ENCODE measurements at places on chromosomes 5 and 9.

- no peak for DNase-seq
Observed at GRCh38 chr5:60323596-60323995, 376.4 kb downstream of the DEPDC1B start.

DNA sequence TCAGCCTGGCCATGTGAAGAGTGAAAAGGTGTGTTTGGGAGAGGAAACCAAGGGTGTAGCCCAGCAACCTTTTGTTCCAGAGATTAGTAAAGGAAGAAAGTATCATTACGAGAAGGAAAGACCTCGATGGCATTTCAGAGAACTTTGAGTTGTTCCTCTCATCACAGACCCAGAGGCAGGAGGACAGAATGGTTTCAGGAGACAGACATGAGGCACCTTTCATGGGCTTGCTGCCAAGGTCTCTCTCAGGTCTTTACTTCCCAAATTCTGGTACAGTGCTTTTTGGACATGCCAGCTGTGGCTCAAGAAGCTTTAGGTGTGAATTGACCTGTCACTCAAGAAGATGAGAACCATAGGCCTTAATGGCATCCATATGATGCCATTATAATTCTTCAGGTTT lies 2.8 kb upstream of the MCC start:
- DNase-seq = no peak

- no peak for DNase-seq
Observed at GRCh38 chr9:109320331-109320741, 523 bp downstream of the EPB41L4B start.

- no peak for DNase-seq
Observed at GRCh38 chr5:174221436-174221835, 175.9 kb downstream of the NSG2 start.

DNA sequence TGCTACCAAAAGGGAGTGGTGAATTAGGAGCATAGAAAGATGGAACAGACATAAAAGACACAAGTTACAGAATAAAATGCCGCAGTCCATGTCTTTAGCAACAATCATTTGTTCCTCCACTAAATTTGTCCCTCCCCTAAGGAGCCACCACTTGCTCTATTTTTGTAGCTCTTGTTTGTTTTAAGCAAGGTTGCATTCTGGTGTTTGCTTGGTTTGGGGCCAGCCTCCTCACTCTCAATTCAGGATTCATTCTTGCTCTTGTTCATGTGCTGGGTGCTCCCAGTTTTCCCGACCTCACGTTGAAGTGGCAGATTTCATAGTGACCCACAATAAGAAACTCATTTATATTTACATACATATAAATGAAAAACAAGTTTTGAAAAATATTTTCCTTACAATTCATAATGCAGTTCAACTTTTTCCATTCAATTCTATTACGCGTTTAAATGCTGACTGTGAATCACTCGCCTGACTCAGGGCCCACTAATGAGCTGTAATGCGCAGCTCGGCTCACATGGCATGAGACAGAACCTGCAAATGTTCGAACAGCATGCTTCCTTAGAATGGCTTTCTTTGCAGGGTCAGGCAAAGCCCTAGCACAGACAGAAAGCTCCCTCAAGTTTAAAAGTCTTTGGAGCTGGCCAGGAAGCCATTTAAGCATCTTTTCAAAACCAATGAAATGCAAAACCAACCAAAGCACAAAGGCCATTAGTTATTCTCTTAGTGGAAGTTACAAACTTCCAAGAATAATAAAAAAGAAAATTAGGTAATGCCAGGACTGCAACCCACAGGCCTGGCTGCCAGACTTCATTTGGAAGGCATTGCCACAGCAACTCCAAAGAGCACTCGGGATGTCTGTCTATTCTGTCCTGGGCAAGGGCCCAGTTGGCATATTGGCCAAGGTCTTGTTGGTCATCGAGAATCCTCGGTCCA lies 41.7 kb downstream of the RETREG1 start:
- peak; percentile 89 for DNase-seq

- DNase-seq = no peak
Observed at GRCh38 chr5:36172599-36172998, 20.7 kb downstream of the SKP2 start.

DNA sequence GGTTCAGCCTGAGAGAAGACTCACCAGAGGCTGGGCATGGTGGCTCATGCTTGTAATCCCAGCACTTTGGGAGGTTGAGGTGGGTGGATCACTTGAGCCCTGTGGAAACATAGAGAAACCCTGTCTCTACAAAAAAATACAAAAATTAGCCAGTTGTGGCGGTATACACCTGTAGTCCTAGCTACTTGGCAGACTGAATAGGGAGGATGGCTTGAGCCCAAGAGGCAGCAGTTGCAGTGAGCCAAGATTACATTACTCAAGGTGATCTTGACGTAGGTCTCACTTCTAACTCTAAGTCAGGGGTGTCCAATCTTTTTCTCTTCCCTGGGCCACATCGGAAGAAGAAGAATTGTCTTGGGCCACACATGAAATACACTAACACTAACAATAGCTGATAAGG lies 16.2 kb upstream of the ATP6V1G1 start:
- DNase-seq = no peak

GRCh38 chr9:88342246-88342645 lies 46.0 kb upstream of the SPIN1 start:
- peak; percentile 13 for DNase-seq

GRCh38 chr9:132582276-132582785 lies at the start of gene BARHL1:
Gene BARHL1 (plus strand): TSS chr9:132582606. CDS start chr9:132582798, 192 bp downstream.
- no peak for DNase-seq

DNA sequence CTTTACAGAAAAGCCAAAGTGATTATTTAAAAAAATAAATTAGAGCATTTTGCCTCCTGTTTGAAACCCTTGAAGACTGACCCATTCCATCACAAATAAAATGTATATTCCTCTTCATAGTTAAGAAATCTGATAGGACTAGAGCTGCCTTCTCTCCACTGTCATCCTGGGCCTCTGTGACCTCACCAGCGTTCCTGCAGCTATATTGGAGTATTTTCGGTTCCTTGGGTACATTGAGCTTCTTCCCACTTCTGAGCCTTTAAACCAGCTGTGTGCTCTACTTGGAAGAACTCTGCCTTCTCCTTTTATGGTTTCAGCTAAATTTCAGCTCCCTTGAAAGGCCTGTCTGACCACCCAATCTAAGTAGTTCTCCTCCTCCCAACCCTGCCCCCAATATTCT lies 99.1 kb upstream of the ABCA1 start:
- no peak for DNase-seq

GRCh38 chr5:176362233-176362490 lies 598 bp upstream of the KIAA1191 start:
- DNase-seq = no peak

- peak; percentile 66 for DNase-seq
Observed at GRCh38 chr9:129258124-129258822, 80.2 kb upstream of the IER5L start.

- peak; percentile 37 for DNase-seq
Observed at GRCh38 chr5:135398160-135398854, 724 bp downstream of the MACROH2A1 start.

GRCh38 chr9:127875306-127875966 lies 2.0 kb downstream of the AK1 start:
- DNase-seq = no peak

GRCh38 chr9:109035684-109036423 lies 22.6 kb upstream of the CTNNAL1 start:
- peak; percentile 85 for DNase-seq

GRCh38 chr5:23864786-23865185 lies 357.4 kb downstream of the PRDM9 start:
- DNase-seq = no peak

- DNase-seq = no peak
Observed at GRCh38 chr5:171897231-171897630, 109.2 kb downstream of the FBXW11 start.

- peak; percentile 54 for DNase-seq
Observed at GRCh38 chr5:149636861-149637246, 55.6 kb downstream of the ARHGEF37 start.

GRCh38 chr5:168645195-168645594 lies 66.0 kb upstream of the PANK3 start:
- DNase-seq = no peak

- DNase-seq = no peak
Observed at GRCh38 chr9:135034106-135034505, 53.4 kb upstream of the OLFM1 start.

- peak; percentile 84 for DNase-seq
Observed at GRCh38 chr5:72210888-72211678, 103.8 kb downstream of the MAP1B start.

DNA sequence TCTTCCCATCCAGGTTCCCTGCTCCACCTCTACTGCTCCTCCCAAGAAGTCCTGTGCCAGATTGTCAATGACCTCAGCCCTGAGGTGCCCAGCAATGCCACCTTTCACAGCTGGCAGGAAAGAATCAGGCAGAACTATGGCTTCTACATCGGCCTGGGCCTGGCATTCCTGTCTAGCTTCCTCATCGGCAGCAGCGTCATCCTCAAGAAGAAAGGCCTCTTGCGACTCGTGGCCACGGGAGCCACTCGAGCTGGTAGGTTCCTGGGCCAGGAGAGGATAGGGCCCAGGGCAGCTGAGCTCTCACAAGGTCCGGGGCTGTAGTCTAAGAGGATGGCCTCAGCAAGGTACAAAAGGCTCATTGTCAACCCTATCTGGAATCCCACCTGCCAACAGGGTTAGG lies 3.1 kb downstream of the NIPAL4 start:
- DNase-seq = peak; percentile 43

GRCh38 chr5:126454535-126454934 lies 31.3 kb downstream of the GRAMD2B start:
- DNase-seq = no peak

- DNase-seq = peak; percentile 84
Observed at GRCh38 chr5:132378580-132378979, 9.1 kb downstream of the SLC22A5 start.

GRCh38 chr9:77896269-77896937 lies 135.2 kb downstream of the GNAQ start:
- DNase-seq = no peak

GRCh38 chr5:170917113-170917512 lies 55.3 kb downstream of the RANBP17 start:
- DNase-seq = no peak

DNA sequence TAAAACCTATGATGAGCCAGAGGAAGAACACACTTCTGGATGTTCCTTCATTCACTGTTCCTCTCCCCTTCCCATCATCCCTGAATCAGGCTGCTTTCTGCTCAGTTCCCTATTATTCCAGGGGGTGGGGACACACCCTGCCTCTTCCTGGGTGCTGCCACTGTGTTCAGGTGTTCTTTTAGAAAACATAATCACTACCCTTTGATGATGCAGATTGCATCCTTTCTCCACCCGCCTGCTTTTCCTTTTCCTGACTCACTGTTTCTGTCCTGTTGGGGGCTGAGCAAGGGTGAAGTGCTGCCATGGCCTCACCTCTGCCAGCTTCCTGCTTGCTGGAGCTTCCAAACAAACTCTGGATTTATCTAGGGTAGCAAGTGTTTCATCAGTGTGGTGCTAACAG lies 331.9 kb upstream of the GRIA1 start:
- DNase-seq = peak; percentile 41

DNA sequence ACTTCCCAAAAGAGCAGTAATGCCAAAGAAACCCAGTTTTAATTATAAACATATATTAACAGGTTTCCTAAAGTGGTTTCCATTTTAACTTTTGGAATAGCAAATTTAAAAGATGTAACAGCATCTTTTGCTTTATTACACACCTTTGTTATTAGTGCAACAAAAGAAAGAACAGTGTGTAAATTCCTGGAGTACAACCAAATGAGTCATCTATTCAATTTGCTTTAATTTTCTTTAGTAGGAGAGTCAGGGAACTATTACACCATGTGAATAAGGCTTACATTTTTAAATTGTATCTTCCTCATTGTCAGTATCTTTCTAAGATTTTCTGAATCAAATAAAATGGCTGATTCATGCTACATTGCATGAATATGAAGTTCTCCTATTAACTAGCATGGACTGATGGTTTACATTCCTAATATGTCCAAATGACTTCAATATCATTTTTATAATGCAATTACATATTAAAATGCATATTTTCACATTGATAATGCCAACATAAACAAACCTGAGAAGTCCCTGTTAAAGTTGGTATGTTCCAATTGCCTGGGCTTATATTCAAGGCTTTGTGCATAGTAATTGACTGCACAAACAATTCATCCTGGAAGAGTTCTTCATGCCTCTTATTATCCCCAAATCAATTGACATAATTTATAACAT lies 22.5 kb downstream of the EDIL3 start:
- DNase-seq = peak; percentile 42

GRCh38 chr5:59054963-59055528 lies 472.2 kb downstream of the RAB3C start:
- no peak for DNase-seq

DNA sequence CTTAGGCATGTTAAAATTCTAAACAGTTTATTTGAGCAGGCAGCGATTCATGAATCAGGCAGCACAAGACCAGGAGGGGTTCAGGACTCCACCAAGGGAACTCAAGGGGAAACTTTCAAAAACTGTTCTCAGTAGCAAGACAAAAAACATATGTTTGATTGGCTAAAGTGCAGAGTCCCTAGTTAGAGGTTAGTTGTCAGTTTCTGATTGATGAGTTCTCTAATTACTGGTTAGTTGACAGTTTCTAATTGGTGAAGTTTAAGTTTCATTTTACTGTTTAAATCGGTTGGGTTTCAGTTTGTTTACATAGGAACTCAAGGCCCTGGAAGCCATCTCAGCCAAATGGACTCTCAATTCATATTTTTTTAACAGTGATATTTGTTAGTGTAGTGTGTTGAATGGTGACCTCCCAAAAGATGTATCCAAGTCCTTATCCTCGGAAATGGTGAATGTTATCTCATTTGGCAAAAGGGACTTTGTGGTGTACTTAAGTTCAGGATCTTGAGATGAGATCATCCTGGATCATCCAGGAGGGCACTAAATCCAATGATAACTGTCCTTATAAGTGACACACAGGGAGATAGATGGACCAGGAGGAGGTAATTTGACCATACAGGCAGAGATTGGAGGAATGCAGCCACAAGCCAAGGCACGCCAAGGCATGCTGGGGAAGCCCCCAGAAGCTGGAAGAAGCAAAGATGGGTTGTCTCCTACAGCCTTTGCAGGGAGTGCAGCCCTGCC lies 219.2 kb upstream of the RAI14 start:
- DNase-seq = no peak

- peak; percentile 79 for DNase-seq
Observed at GRCh38 chr5:79305706-79306105, 69.8 kb downstream of the JMY start.

- no peak for DNase-seq
Observed at GRCh38 chr5:107235167-107235566, 435.6 kb downstream of the EFNA5 start.

DNA sequence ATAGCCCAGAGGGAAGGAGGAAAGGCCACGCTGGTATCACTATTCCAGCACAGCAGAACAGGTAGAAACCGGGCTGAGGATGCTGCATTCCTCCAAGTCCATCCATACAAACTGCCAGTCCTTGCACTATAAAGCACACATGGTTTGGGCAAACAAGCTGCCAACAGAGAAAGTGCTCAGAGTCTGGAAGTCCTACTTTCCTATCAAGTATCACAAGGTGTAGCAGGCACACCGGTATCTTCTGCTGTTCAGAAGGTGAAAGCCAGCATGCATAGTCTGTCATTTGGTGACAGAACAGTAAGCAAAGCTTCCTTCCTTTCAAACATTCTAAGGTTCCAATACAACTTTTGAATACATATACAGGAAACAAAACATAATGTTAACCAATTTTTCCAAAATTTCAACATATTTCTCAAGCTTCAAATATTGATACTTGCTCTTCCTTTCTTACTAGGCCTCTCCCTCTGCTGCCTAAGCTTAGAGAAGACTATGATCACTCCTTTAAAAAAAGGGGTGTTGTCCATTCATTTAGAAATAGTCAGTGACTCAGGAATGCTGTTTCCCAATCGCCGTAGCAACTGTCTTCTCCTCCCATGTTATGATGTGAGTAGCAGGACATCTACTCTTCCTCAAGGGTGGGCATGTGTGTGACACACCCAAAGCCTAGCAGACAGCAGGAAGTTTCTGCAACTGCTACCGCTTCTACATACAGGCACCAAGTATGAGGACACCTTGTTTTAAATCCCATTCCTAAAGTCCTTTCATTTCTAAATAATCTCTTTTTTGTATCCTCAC lies 14.7 kb downstream of the DIAPH1 start:
- peak; percentile 99 for DNase-seq

Measured in bronchial epithelial cell (primary cell).